Brain microvascular endothelial cell (primary cell): ENCODE measurements at places on chromosomes 12 and 14.

DNA sequence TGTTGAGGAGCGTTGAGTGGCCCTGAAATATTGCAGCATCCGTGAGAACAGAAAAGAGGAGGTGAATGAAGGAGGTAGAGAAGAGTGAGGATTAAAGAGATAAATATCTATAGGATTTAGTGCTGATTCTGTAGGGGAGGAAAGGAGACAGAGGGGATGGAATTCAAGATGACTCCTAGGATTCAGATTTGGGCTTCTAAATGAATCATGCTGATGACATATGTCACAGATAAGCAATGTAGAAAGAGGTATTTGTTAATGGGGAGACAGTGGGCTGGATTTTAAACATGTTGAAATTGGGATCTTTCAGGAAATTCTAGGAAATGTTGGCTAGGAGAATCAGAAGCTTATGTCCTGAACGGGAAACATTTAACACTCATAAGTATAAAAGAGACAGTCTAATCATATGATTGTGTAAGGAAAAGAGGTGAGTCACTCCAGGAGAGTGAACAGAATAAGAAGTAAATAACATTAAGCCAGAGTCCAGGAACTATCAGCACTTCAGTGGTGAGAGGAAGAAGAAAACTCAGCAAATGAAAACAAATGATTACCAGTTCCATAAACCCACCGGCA is 58.1 kb upstream of the DIO2 start:
- peak; percentile 0 for DNase-seq

GRCh38 chr14:89248411-89249064 is 168.5 kb downstream of the FOXN3 start:
- DNase-seq: no peak

GRCh38 chr12:26245175-26245942 is 50.0 kb downstream of the SSPN start:
- no peak for DNase-seq

DNA sequence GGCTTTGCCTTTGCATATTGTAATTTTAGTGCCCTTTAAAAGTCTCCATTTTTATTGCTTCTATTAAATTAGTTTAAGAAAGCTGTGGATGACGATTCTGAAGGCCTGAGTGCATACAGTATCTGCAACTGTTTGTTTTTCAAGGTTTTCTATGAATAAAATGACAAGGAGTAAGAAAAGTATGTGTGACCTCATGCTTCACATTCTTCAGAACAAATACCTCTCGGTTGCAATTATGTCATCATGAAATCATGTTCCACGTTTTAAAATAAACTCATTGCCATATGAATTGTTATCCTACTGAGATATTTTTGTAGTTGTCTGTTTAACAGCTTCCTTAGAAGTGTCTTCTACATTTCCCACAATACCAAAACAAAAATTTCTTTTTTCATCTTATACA is 374.6 kb downstream of the MDGA2 start:
- peak; percentile 35 for DNase-seq

DNA sequence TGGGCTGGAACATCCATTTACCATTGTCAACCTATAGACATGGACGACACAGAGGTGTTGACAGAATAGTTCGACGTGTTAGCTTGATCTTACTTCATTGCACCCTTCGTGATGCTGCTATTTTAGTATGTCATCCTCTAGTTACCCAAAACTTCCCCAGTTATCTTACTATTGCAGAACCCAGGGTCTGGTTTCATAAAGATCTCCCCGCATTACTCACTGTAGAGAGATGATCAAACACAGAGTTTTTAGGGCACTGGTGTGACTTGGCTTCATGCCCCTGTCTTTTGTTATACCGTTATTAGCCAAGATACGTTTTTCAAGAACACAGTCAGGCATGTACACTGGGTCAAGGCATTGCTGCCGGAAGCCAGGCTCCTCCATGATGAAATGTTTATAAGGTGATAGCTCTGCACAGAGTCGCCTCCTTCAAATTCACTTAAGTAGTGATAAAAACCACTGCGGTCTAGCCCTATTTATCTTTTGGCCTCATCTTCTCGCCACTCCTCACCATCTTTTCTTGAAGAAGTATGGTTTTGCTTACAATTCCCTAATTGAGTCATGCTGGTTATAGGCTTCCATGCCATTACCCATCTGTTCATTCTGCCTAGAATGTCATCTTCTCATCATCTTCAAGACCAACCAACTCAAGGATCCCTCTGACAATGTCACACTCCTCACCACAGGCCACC is 1127.9 kb downstream of the VRK1 start:
- DNase-seq: no peak

GRCh38 chr12:104462931-104463339 is 6.2 kb downstream of the CHST11 start:
- DNase-seq: no peak

GRCh38 chr12:114664651-114665320 is 19.2 kb downstream of the TBX3 start:
- no peak for DNase-seq

GRCh38 chr12:91327889-91328288 is 145.3 kb upstream of the DCN start:
- DNase-seq: no peak

DNA sequence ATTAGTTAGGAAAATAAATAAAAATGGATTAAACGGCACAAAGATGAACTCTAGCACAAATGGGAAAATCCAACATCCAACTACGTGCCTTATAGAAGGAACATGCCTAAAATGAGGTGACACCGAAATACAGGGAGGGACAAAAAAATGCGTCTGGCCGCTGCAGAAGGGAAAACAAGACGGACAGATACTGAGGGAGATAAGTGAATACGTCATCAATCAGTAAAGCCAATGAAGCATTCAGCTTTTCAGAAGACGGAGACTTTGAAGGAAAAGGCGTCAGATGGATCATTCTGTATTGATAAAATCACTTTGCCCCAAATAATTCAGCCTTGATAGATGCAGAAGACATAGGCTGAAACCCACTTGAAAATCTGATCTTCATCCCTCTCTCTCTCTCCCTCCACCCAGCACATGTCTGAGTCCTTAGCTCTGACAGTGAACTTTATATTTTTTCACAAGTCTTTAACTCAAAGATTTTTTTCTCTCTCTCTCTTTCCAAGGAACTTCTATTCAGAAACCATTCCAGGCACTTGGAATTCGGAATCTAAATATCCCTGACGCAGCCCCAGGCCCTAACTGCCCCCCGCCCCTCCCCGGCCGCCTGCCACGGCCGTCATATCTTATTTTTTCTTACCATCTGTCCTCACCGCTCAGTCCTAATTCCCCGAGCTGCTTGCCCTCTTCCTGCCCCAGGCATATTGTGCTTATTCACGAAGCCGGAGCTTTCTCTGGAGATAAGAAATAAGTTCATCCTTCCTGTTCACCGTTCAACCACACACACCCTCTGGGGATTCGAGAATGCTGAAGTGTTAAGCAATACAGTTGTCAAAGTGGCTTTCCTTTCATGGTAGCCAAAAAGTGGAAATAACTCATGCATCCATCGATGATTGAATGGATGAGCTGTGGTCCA is 35.5 kb upstream of the RFLNA start:
- DNase-seq: peak; percentile 15

DNA sequence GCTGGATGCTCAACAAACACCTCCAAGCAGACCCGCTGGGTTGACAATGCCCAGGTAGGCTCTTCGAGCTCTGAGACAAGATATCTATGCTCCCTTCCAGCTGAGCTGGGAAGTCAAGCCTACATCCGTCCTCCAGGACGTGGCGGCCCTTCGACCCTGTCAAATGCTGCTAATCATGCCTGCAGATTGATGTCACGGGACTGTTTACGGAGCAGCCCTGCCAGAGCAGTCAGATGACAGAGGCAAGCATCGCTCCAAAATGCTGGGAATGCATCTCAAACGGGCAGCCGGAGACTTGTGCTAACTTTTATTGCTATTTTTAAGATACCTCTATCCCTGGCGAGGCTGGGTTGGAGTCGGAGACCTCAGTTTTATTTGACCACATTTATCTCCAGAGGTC is 139.2 kb downstream of the NTF3 start:
- no peak for DNase-seq

- no peak for DNase-seq
Measured at GRCh38 chr12:5280086-5280485, 151.8 kb upstream of the NTF3 start.

DNA sequence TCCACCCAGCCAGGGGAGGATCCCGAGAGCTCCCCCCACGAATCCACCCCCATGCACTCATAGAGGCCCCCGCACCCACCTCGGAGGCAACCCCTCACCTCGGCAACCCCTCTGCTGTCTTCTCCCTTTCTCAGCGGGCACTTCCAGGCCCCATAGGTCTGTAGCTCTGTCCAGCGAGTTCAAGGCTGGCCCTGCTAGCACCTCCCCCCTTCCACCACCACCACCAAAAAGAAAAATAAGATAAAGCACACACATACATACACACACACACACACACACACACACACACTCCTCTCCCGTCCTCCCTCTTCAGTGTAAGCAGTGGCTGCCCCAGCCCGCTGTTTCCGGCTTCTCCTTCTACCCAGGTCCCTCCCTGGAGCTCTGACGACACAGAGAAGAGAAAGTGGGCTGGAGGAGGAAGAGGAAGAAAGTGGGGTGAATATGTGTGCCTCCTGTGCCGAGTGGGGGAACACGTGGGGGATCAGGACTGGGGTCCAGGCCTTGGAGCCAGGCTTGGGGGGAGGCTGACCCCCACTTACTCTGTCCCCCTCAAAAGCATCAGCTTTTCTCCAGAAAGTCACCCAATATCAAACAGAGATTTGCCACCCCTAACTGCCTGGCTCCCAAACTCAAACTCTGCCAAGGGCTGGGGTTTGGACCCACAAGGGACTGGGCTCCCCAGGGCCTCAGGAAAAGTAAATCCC is at the start of gene STAT6:
Gene STAT6, minus strand, starts transcription at position 332 of the 704 bp plus-strand sequence. CDS start 3,084 bp downstream, outside the sequence.
- DNase-seq: peak; percentile 90

DNA sequence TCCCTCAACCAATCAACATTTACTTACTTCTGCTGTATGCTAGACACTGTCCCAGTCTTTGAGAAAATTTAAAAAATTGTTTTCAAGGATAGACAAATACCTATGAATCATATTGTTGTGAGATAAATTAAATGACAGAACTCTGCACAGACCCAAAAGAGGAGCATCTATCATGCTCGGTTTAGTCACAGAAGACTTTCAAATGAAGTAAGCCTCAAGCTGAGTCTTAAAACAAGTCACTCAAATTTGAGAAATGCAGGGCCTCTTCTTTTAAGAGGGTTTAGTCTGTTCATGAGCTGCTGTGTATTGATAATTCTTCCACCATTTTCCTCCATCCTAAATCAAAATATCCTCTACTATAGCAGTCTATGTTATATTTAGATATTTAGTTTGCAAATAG is 24.4 kb upstream of the COCH start:
- no peak for DNase-seq

GRCh38 chr12:87280356-87280755 is 748.8 kb downstream of the C12orf50 start:
- no peak for DNase-seq

DNA sequence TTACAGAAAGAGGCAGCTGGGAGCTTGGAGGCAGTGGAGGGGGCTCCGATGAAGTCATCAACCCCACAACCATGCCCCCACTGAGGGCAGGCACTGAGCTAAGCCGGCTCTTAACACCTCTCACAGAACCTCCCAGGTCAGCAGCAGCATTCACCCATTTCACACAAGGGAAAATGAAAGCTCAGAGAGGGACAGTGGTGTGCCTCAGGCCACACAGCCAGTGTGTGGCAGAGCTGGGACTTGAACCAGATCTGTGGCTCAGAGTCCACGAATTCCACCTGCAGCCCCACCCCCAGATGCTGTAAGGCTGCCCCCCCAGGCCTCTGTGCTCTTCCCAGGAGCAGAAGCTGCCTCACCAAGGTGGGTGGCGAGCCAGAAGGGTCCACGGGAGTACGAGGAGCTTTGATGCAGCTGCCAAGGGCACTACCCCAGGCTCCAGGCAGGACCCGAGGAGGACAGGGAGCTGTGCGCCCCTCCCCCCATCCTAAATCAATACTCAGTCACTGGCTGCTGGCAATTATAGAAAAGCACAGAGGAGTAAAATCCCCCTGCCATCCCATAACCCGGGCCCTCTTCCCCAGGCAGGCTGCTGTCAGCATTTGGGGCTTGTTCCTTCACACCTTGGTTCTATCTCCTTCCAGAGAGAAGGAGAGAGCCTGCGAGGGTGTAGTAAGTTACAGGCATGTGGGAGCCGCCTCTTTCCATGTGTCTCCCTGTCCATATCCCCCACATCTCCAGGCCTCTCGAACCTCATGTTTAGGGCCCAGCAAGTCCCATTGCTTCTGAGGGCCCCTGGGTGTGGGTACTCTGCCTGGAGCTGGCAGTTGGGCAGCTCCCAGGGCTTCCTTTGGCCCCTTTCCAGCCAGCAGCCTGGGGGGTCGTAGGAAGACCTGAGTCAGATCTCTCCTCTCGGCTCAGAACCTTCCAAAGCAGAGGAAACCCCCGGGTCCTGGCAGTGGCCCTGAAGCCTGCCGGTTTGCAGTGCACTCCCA is 47.6 kb downstream of the FAM222A start:
- no peak for DNase-seq

GRCh38 chr14:93952829-93953228 is 23.5 kb downstream of the ASB2 start:
- DNase-seq: no peak

DNA sequence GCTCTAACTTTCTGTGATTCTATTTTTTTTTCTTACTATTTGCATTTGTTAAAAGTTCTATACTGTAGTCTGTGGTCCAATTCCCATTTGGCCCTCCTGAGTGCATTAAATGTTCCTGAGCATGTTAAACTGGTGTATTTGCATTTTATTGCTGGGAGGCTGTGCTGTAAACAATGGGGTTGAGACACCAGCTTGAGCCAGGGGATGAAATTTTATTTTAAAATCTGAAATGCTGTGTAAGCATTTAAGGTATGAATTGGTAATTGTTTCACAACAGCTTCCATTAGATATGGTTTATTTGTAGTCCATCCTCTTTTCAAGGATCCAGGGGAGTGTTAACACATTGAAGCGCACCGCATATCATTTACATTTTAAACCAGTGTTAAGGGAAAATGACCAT is 89.9 kb upstream of the RFX4 start:
- DNase-seq: no peak
